Fibroblast of pulmonary artery (primary cell): ENCODE measurements at places on chromosomes 2 and 18.

DNA sequence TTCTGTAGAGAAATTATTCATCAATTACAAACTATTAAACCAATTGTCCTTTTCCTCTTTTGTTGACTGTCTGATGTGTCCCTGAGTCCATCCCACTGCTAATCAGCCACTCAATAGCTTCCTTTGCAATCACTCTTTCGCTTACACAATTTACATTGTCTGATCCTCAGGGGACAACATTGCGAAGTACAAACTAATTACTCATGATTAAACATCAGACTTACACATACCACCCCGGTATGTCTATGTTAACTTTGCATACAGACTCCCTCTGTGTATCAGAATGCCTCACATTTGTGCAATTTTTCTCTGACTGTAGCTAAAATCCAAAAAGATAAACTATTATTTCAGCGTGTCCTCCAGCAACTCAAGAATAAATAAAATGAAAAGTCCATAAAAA lies 264.4 kb upstream of the REV1 start:
- peak; percentile 23 for DNase-seq

GRCh38 chr2:232577841-232578240 lies 27.4 kb downstream of the EIF4E2 start:
- no peak for DNase-seq

GRCh38 chr2:171267855-171268629 lies 107.3 kb upstream of the TLK1 start:
- DNase-seq, result no peak

- peak; percentile 84 for DNase-seq
These were observed at the start of gene GYPC for GRCh38 chr2:126655500-126656430. Gene GYPC (plus strand): TSS chr2:126656158. CDS start chr2:126656264, 106 bp downstream.

- no peak for DNase-seq
These were observed 3.2 kb downstream of the RPL37A start for GRCh38 chr2:216501854-216502253.

- no peak for DNase-seq
These were observed 32.8 kb downstream of the ERMN start for GRCh38 chr2:157292853-157293252.

GRCh38 chr2:227325839-227326195 lies 766 bp downstream of the MFF start:
- peak; percentile 57 for DNase-seq

- no peak for DNase-seq
These were observed 427.5 kb downstream of the LPIN1 start for GRCh38 chr2:12173943-12174340.

DNA sequence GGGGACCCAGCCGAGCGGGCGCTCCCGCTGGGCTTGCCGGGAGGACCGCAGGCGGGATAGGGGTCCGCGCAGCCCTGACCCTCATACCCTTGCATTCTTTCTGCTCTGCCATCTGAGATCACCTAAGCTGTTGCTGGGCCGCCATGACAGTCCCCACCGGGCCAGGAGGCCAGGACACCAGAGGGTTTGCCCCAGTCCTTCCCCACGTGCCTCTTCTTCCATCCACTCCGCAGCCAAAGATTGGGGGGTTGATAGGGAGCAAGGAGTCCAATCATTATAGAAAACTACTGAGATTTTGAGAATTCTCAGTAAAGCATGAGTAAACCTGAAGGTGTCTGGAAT lies 453 bp upstream of the GRB14 start:
- no peak for DNase-seq

DNA sequence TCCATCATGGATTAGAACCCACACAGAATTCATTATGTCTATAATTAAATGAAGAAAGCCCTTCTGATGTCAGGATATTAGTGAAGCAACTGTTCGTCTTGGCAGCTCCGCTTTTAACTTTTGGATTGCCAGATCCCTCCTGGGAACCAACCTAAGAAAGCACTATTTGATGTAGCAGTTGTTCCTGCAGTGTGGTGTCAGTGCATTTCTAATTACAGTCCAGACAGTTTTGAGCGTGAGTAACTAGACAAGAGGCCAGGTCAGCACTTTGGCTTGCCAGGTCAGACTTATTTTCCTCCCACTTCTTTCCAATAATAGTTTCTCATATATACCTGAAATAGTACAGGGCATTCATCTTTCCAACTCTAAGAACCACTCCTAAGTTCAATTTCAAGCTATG lies 13.8 kb downstream of the NRXN1 start:
- DNase-seq, result no peak

DNA sequence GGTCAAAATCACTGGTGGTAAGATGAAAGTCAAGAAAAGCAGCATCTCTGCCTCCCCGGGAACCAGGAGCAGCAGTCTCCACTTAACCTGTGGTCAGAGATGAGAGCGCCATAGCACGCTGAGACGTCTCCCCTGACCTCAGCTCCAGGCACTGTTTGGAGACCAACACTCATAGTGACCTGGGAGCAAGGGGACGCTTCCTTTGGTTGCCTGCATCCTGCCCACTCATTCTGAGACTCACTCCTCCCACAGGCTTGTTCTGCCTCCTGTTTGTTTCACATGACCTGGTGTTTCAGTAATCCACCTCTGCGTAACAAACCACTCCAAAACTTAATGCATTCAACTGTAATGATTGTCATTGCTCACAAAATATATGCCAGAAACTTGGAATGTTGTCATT lies 139.3 kb downstream of the ACOXL start:
- no peak for DNase-seq

DNA sequence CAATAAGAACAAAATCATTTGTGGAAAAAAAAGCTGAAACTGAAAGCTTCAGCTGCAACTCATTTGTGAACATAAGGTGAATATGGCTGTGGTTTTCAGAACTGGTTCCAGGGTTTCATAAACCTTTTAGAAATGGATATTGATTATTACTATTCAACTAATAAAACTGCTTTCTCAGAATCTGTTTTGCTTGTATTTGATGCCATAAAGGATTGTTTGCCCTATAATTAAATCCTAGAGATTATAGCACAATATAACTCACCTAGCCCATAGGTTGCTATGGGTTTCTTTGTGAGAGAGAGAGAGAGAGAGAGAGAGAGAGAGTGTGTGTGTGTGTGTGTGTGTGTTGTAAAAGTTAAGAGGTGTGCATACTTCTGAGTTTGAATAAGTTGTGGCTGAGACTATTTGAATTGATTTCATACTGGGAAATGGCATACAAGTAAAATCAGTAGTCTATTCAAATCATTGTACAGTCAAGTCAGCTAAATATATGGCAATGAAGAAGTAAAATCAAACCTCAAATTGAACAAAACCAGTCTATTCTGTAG lies 339.2 kb downstream of the ARHGAP15 start:
- DNase-seq, result no peak
